ENCODE measurements at places on chromosomes 6 and 20.

- no peak for DNase-seq
These were observed 159.3 kb downstream of the CD83 start for GRCh38 chr6:14276667-14277404.

- no peak for DNase-seq
These were observed 6.8 kb downstream of the TIAM2 start for GRCh38 chr6:155001934-155002333.

- DNase-seq: no peak
These were observed 91.1 kb downstream of the SMOC2 start for GRCh38 chr6:168532070-168532469.

DNA sequence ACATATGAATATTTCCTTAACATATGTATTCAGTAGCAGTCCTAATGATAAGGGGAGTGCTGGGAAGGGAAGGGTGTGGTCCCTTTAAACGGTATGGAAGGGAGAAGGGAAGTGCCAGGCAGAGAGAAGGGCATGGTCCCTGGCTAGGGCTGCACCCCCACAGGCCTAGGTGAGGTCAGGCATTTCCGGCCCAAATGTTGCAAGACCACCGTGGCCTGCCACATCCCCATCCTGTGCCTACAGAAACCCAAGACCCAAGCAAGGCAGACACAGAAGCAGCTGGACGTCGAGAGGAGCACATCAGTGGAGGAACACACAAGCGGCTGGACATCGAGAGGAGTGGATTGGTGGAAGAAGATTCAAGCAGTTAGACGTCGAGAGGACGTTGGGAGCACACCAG lies 5.9 kb downstream of the RRAGD start:
- DNase-seq: no peak

GRCh38 chr6:319177-320131 lies 27.2 kb downstream of the DUSP22 start:
- DNase-seq: no peak

DNA sequence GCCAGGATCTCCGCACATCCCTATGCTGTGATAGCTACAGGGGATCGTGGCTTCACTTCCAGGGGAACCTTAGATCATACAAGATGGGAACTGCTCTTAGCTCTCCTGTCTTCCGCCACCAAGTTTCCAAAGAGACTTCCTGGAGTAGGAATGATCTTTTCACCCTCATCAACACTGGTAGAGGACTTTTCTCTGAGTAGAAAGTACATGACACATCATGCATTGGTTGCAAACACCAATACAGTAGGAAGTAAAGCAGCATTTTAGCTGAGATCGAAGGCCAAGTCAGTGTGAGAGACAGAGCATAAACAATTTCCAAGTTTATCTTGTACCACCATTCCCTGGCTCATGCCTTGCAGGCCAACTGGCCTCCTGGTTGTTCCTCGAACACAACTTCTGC lies 113.1 kb upstream of the NEDD9 start:
- DNase-seq: no peak

GRCh38 chr6:129317931-129318820 lies 391.8 kb downstream of the ARHGAP18 start:
- DNase-seq: no peak

DNA sequence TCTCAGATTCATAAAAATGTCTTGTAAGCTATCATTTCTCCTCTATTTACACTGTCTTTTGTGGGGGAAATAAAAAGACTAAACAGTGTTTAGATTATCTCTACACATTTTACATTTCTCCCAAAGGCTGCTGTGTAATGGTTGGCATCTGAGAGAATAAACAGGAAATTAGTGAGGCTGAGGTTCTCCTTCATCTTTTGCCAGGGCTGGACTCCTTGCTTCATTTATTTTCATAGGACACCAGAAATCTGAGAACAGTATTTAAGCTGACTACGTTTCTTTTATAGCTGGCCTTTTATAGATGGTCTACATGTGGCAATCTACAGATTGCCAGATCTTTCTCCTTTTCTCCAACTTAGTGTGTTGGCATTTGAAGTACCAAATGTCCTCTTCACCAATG lies 41.5 kb downstream of the PLCB4 start:
- DNase-seq: no peak

DNA sequence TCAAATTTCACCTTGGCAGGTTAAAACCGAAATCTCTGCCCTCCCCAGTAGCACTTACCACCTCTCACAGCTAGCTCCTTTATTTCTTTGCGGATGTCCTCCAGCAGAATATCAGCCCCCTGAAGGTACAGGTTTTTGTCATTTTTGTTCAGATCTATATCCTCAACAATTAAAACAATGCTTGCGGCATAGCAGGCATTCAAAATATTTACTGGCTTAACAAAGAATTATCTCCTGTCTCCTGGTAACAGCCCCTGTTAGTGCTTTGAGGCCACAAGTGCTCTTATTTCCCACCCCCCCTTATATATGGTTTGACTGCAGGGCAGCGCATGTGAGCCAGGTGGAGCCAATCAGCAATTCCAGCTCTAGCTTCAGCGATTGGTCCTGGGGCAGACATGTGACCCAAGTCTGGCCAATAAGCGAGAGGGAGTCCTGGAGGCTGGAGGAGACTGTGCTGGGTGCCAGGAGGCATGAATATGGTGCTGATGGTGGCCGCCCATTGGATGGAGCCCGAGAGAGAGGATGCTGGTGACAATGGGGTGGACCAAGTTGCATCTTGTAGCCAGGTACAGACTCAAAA lies 21.0 kb downstream of the SULF2 start:
- DNase-seq: no peak

- no peak for DNase-seq
These were observed 11.8 kb downstream of the GSTA4 start for GRCh38 chr6:52983159-52983848.
